ENCODE measurements at places on chromosomes 7 and 10.

- DNase-seq, result no peak
- no peaks in the 10 kb centered on the region for H3K4me1 ChIP-seq
- no peaks in the 10 kb centered on the region for H3K36me3 ChIP-seq
- no peak overlapping the region for H3K4me3 ChIP-seq
- H3K27ac ChIP-seq, result no peak overlapping the region
These were observed 14.4 kb upstream of the RBM20 start for GRCh38 chr10:110629680-110630191.

DNA sequence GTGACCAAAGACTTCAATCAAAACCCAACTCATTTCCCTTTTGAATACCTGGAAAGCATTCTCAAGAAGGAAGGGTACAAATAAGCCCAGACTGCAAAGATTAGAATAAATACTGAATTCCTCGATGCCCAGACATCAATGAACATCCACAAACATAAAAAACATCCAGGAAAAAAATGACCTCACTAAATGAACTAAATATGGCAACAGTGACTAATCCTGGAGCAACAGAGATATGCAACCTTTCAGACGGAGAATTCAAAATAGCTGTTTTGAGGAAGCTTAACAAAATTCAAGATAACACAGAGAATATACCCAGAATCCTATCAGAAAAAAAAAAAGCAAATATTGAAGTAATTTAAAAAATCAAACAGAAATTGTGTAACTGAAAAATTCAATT is 43.2 kb downstream of the PCLO start:
- DNase-seq, result no peak
- H3K4me3 ChIP-seq, result no peak overlapping the region
- H3K4me1 ChIP-seq, result peaks cover 11% of the 10 kb centered on the region
- H3K27ac ChIP-seq, result no peak overlapping the region
- H3K27me3 ChIP-seq, result no peaks in the 10 kb centered on the region

DNA sequence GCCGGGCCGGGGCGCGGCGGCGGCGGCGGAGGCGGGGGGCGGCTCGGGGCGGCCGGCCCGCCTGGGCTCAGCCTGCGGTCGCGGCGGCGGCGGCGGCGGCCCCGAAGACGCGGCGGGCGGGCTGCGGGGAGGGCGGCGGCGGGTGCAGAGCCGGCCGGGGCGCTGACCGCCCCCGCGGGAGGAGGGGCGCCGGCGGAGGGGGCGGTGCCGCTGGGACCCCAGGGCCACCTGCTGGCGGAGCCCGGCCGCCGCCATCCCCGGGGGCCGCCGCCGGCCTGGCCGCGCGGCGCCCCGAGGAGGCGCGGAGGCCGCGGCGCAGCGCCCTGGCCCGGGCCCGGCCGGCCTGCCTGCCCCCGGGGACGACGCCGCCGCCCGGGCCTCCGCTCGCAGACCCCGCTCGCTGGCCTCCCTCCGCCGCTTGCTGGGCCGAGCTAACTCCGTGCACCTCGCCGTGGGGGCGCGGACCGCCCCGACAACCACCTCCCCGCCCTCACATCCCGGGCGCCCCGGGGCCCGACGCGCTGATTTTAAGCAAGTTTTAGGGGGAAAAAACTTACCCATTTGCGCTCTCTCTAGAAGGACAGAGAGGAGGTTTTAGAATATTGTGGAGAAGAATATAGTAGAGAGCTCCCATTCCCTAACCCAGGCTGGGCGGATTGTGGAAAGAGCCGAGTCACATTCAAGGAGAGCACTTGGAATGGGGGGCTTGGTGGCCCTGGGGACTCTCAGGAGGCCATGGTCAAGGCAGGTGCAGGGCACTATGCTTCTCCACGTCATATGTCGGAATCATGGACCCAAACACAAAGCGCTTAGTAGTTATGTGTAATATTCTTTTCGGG is at the start of gene BEND7:
Gene BEND7, minus strand, starts transcription at position 140 of the 839 bp plus-strand sequence. CDS start 481 bp downstream, outside the sequence.
- peaks cover 13% of the 10 kb centered on the region for H3K27me3 ChIP-seq
- H3K36me3 ChIP-seq, result 0 out of 3 replicates have a peak, but pooled peaks cover 2% of the 10 kb centered on the region
- peak within 1 kb of the TSS; percentile 71 for H3K4me3 ChIP-seq
- no peak within 1 kb of the TSS for H3K27ac ChIP-seq

GRCh38 chr7:79217468-79217867 is 236.0 kb downstream of the MAGI2 start:
- H3K4me1 ChIP-seq, result no peaks in the 10 kb centered on the region
- no peaks in the 10 kb centered on the region for H3K36me3 ChIP-seq
- H3K27me3 ChIP-seq, result no peaks in the 10 kb centered on the region
- H3K27ac ChIP-seq, result no peak overlapping the region
- no peak overlapping the region for H3K4me3 ChIP-seq

- peaks cover 21% of the 10 kb centered on the region for H3K36me3 ChIP-seq
- no peak overlapping the region for H3K4me3 ChIP-seq
- H3K4me1 ChIP-seq, result peaks cover 5% of the 10 kb centered on the region
- no peak for DNase-seq
These were observed 26.7 kb downstream of the TSPAN12 start for GRCh38 chr7:120831260-120831659.

Measured in H9 (cell line).